H1 (cell line): ENCODE measurements at places on chromosomes 2 and 18. TPM values are rescaled to one million over a fixed set of nuclear protein-coding genes. Genes with fewer than 3 reads are reported as not detected.

The SERPINB4 gene
- total RNA-seq: 0.32 and 0.96 TPM in 2 replicates

The PLB1 gene
- 0.15 and 0.20 TPM in 2 replicates for total RNA-seq

The NCKAP5 gene
- 0.46 and 0.86 TPM in 2 replicates for total RNA-seq

The PLGLB1 gene
- total RNA-seq: 0.54 TPM in 1 of 2 replicates, not detected in the other

The STPG4 gene
- total RNA-seq: 0.27 and 0.28 TPM in 2 replicates

The ACMSD gene
- total RNA-seq: not detected in 2 replicates

The TUBA4B gene
- total RNA-seq: 0.24 TPM in 1 of 2 replicates, not detected in the other

The UGT1A10 gene
- total RNA-seq: not detected in 2 replicates

DNA sequence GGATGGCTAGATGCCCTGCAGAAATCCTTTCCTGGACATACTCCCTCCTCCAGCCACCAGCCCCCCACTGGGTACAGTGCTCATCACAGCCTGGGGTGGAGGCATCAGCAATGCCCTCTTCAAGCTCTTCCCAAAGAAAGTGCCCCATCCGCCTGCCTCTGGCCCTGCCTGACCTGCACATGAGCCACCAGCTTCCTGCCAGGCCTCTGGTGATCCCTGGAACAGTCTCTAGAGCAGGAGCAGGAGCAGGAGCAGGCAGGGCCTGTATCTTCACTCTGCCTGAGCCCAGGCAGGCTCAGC, 54.1 kb upstream of the CAB39 start:
- no peak for DNase-seq

DNA sequence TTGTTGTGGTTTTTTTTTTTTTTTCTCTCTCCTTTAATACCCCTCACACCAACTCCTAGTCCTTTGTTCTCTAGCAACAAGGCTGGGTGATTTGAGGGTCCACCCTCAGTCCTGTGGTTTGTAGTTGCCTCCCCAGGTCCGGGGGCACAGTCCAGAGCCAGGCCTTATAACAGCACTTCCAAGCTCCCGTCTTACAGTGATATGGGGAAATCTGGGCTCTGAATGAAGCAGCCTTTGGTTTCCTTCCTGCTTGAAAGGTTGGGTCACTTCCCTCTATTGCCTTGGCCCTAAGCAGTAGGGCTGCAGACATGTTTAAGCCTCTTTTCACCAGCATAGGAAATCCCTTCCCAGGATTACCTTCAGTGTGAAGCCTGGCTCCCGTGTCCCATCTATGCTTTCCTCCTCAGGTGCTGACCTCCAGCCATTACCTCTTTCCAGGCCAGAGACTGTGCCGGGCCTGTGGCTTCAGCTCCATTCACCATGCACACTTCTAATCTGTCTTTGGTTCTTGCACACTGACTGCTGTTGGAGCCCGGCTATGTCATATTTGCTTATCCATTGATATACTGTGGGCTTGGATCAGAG, 21.2 kb upstream of the NTSR2 start:
- no peak for DNase-seq

DNA sequence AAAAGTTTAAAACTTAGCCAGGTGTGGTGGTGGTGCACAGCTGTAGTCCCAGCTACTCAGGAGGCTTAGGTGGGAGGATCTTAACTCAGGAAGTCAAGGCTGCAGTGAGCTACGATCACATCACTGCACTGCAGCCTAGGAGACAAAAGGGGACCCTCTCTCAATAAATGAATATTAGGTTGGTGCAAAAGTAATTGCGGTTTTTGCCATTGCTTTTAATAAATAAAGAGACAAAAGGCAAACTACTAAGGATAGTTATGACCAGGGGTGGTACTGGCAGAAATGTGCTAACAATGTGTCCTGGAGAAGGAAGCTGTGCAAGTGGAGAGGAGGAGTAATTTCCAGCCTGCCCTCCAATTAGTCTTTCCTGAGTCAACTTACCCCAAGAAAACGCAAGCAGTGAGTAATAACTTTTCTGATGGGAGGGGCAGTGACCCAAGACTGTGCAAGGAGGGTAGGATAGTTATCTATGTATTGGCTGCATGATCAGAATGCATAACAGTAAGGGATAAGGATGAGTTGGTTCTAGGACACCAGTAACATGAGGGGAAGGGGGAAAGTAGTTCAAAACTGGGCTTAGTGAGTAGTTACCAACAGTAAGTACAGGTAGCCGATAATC, 1.5 kb downstream of the EXOC6B start:
- DNase-seq: no peak

GRCh38 chr2:143582046-143582747, 453.0 kb downstream of the ARHGAP15 start:
- DNase-seq: no peak

- no peak for DNase-seq
Measured at GRCh38 chr2:44061876-44062275, 66.1 kb upstream of the LRPPRC start.

DNA sequence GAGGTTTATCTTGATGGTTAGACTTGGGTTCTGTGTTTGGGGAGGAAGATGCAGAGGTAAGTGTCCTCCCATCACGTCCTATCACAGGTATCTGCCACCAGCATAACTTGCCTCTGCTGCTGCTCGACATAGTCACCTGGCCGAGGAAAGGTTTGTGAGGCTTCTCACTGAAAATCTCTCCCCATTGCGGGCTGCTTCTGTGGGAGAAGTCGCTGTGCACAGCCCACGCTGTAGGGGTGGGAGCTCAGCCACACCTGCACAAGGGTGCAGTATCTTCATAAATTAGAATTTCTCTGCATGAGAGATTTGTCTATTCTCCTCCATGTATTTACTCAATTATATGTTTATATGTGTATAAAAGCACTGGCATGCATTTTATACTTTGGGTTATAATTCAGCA, 415.7 kb upstream of the MYT1L start:
- DNase-seq: no peak

DNA sequence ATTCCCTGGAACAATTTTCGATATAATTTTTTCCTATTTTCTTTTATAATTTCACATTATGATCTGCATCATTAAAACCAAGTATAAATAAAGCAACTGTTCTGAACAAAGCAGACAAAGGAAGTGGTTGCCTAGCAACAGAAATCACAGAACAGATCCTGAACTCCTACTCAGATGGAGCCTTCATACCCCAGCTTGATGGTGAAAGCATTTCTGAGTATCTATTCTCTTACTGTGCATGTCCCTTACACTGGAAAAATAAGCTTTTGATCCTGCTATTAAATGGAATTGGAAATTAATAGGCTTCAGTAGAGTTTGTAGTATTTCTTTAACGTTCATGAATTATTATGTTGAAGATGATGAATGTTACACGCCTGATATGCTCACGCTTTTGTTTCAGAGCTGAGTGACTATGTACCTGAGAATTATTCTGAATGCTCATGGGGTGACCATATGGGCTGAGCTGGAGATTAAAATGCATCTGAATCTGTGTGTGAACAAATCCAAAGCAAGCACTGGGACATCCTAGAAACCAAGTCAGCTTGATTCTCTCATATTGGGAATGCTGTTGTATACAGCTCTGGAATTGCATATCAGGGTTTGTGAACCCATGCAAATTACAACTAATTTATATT, 254.0 kb downstream of the KCNJ3 start:
- DNase-seq: no peak

GRCh38 chr18:72155327-72155726, 388.8 kb downstream of the CBLN2 start:
- DNase-seq: no peak

GRCh38 chr2:188978291-188979081, 4.3 kb downstream of the COL3A1 start:
- DNase-seq: no peak

- no peak for DNase-seq
Measured at GRCh38 chr2:233365861-233366520, 11.7 kb downstream of the DGKD start.

GRCh38 chr2:68411397-68412126, 46.5 kb downstream of the PLEK start:
- no peak for DNase-seq

DNA sequence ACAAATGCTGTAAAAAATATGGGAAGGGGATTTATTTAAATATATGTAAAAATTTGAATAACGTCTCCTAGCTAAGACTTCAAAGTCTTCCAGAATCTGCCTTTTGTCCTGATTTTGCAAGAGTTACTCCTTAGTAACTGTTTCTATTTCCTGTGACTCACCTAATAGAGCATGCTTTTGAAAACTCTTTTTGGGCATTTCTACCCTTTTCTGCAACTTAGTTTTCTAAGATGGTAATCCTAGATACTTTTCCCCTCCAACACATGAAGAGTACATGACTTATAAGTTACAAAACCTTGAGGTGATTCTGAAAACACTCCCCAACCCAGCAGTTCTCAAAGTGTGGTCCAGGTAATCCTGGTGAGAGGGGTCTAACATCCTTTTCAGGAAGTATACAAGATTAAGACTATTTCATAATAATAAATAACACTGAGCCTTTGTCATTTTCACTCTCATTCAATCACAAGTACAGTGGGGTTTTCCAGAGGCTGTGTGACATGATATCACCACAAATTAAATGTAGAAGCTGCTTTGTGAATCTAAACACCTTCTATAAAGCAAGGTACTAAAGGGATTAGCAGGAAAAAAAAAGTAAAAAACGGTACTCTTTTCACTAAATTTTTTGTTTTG, 31.9 kb downstream of the PPP4R3B start:
- no peak for DNase-seq

DNA sequence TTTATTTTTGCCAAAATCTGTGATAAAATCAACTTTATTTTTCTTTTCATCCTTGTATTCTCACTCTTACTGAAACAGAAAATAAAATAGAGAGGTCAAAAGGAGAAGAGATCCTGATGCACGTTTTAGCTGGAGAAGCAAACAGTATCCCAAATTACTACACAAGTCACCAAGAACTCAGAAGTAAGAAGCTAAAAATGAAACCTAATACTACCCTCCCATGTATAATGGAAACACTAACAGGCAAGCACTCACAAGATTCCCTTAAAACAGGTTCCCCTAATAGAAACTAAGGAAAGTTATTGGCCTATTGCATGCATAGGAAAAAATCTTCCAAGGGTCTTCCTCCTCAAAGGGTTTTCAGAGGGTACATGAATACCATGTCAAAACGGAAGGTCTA, 927.0 kb downstream of the ERBB4 start:
- DNase-seq: no peak

DNA sequence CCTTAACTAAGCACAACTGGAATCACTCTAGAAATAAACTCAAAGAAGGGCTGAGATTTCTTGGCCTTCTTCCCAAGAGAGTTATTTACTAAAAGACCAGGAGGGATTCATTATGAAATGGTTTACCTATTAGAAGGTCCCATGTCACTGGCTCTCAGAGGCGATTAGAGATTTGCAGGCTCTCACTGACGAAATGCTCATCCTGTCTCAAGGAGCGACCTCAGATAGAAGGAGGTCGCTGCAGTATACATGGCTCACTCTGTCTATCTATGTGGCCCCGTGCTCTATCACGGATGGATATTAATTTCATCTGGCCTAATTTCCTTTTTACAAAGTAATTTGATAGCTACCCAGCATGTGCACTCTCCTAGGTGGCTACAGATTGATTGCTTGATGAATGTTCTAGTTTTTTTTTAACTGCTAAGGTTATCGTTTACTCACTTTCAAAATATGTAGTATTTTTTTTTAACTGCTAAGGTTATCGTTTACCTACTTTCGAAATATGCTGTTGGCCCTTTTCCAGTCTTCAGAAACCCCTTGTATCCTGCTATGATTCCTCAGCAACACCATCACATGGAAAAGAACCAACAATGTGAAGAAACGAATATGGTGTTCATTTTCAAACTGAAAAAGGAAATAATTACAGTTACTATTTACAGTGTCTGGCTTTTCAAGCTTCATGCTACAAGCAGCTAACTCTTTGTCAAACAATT, 9.1 kb downstream of the SMIM21 start:
- DNase-seq: no peak
